Hair follicular keratinocyte (primary cell): ENCODE measurements at places on chromosomes 2 and 18. TPM values are rescaled to one million over a fixed set of nuclear protein-coding genes. Genes with fewer than 3 reads are reported as not detected.

Gene CD8B
- not detected in 2 replicates for total RNA-seq

Gene SLC38A11
- not detected in 2 replicates for total RNA-seq

Gene INPP5D
- total RNA-seq, result 21.6 and 27.3 TPM in 2 replicates

Gene GALNT14
- 33.7 and 34.3 TPM in 2 replicates for total RNA-seq

Gene SCG2
- total RNA-seq, result not detected in 2 replicates

Gene GALNT13
- under 0.01 TPM in 1 of 2 replicates, not detected in the other for total RNA-seq

Gene C2orf15
- total RNA-seq, result 0.16 and 2.3 TPM in 2 replicates

Gene OR6B2
- not detected in 2 replicates for total RNA-seq

Gene ZBTB7C
- 0.04 and 0.23 TPM in 2 replicates for total RNA-seq

Gene TSPYL6
- total RNA-seq, result not detected in 2 replicates

Gene GREB1
- 0.31 and 1.0 TPM in 2 replicates for total RNA-seq

Gene EVA1A
- total RNA-seq, result 33.5 and 56.0 TPM in 2 replicates

Gene FSHR
- not detected in 2 replicates for total RNA-seq

Gene FIGN
- total RNA-seq, result 0.70 and 0.76 TPM in 2 replicates

Gene EDAR
- not detected in 2 replicates for total RNA-seq

Gene CFAP65
- not detected in 2 replicates for total RNA-seq

Gene DLGAP1
- total RNA-seq, result not detected in 2 replicates

Gene CD302
- 1.7 and 2.2 TPM in 2 replicates for total RNA-seq

Gene LYPD6B
- total RNA-seq, result 1.9 and 4.9 TPM in 2 replicates
